ENCODE measurements at places on chromosomes 5 and 9.

- no peak for DNase-seq
Measured at GRCh38 chr9:85339338-85339737, 402.4 kb downstream of the AGTPBP1 start.

DNA sequence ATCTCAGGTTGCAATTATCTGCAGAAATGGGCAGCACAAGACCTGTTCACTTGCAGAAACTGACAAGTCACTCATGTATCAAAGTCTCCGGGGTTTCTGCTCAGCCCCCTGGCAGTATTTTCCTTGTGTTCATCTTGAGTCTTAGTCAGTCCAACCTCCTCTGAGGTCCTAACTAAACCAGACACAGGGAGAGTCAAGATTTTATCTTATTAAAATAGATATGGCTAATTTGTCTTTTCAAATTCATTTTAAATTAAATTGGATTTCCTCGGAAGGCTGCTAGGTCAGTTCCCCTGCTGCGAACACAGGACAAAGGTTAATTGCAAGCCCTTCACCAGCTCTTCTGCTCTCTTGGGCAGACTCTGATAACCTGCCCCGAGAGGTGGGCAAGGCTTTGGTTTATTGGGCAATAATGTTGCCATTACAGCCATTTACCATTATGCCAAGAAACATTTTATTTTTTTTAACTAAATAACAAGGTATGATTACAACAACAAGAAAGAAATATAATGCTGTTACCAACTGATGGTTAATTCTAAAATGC is 103.5 kb downstream of the MAPKAP1 start:
- DNase-seq, result no peak

DNA sequence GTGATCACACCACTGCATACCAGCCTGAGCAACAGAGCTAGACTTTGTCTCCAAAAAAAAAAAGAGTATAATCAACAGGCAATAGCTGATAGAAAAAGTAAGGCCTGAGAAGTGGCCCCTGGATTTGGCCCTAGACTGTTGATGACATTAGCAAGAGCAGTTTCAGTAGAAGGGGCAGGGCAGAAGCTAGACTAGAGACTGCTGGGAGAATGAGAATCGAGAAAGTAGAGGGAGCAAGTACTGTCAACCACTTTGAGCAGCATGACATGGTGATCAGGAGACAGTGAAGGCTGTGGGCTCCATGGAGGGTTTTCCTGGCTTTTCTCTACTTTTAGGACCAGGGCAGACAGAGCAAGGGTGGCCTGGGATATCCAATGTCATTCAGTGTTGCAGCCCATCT is 34.9 kb upstream of the B4GALT1 start:
- no peak for DNase-seq

GRCh38 chr9:90059436-90059835 is 454.6 kb downstream of the GADD45G start:
- DNase-seq, result no peak

- no peak for DNase-seq
Measured at GRCh38 chr9:98931600-98932389, 11.9 kb upstream of the COL15A1 start.

- DNase-seq, result no peak
Measured at GRCh38 chr5:103573411-103573810, 10.8 kb upstream of the NUDT12 start.

DNA sequence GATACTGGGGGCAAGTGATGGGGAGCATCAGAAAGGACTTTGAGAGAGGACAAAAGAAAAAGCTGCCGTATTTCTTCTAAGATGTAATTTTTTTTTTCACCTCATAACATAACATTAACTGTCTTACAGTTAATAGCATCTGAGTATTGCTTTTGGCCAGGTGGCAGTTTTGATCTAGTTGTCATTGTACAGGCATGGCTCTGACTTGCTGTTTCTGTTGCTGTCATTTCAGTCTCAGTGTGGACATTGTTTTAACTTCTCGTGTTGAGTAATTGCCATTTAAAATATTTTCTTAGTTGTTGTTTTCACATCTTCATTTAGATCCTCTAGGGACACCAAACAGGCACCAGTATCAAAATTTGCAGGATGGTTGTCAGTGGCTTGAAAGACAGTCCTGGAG is 12.4 kb downstream of the SMAD5 start:
- no peak for DNase-seq

DNA sequence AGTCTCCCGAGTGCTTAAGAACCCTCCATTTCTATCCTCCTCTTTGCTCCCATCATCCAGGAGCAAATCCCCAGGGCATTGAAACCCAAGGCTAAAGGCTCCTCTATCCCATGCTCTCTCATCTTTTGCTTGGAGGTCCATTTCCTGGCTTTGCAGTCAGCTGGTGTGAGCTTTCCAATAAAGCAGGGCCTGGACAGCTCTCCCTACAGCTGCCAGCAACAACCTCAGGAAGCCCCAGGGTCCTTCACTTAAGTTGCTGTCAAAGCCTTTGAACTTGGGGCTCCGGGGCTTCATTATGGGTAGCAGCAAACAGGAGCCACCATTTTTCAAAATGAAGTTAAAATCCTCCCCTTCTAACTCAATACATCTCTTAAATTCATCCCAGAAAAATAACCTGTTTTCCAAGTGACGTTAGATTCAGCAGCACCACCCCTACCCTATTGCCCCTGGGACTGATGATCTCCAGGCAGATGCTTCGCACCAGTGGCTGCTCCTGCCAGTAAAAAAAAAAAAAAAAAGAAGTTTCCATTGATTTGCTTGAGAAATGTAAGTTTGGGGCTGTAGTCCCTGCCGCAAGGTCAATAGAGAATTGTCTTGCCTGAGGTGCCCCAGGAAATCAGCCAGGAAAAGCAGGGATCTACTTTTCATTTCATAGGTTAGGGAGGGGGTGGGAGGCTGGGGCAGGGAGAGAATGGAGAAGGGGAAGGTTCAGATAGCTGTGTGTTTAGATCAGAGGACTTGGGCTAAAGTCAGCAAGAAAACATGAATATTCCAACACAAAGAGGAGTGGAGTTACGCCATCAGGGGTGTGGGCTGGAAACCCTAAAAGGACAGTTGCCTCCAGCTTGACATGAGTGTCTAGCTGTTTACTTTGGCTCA is 83.8 kb upstream of the IL6ST start:
- no peak for DNase-seq

- DNase-seq, result no peak
Measured at GRCh38 chr9:107842530-107842929, 353.0 kb upstream of the KLF4 start.

All from GM04504 (cell line).